ENCODE measurements at places on chromosomes 2 and 18.

GRCh38 chr2:44367591-44367990 is 5.8 kb downstream of the CAMKMT start:
- no peak for DNase-seq

DNA sequence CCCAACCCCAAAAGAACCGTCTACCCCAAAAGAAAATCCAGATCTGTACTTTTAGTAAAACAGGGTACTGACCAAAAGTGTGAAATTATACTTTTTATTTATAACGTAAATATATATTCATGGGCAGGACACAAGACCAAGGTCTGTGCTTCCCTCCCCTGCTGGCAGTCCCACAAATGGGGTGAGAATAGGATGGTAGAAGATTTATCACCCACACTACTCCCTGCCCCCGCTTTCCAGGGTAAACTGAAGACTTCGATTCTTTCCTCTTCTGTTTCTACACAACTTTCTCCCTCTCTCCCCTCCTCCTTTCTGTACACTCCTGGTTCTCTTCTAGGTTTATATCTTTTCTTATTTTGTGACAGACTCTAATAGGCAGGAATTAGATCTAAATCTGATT is 79.7 kb downstream of the MDH1 start:
- DNase-seq: no peak

DNA sequence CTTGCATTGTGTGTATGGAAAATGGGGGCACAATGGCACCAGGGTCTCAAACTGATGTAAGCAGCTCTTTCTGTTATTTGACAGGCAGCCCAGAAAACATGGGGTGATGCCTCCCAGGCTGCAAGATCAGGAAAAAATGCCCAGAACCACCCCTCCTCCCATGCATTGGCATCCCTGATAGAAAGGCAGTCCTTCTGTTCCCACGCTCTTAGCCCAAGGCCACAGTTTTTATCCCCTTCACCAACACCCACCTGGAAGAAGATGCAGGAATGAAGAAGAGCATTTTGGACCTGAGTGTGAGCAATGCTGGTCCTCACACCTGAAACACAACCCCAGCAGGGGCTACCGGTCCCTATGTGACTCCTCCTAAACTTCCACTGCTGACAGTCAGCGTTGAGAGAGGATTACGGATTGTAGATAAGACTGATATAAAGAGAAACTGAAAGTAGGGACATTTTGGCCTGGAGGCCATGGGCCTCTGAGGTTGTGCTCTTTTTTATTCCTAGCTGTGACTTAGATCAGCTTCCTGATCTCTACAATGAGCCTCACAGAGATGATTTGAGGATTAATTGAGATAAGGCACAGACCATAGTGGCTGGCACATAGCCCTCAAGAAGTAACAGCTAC is 386.0 kb upstream of the ATP5MC3 start:
- DNase-seq: peak; percentile 83

DNA sequence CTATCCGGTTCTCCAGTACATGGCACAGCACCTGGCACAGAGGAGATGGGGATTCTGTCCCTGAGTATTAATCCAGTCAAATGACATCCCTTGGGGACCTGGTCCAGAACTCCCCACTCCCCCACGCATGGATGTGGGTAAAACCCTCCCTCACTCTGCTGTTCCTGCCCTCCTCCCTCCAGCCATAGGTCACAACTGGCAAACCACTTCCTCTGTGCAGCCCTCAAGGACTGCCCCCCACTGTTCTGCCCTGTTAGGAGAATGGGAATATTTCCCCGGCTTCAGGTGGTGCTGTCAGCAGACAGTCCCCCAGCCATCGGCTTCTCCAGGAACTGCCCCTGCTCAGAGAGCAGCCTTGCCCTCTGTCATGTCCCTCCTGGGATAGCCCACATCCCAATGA is 1.5 kb upstream of the TFCP2L1 start:
- no peak for DNase-seq

DNA sequence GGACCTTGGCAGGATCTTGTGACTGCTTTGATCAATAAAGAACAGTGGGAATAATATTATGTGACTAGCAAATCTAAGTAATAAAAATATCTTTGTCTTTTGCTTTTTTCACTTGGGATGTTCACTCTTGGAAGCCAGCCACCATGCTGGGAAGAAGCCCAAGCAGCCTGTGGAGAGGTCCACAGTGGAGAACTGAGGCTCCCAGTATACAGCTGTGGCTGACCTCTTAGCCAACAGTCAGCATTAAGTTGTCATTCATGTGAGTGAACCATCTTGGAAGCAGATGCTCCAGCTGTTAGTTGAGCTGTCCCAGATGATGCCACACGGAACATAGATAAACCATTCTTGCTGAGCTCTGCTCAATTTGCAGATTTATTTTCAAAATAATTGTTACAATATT is 160.0 kb downstream of the OSR1 start:
- no peak for DNase-seq

DNA sequence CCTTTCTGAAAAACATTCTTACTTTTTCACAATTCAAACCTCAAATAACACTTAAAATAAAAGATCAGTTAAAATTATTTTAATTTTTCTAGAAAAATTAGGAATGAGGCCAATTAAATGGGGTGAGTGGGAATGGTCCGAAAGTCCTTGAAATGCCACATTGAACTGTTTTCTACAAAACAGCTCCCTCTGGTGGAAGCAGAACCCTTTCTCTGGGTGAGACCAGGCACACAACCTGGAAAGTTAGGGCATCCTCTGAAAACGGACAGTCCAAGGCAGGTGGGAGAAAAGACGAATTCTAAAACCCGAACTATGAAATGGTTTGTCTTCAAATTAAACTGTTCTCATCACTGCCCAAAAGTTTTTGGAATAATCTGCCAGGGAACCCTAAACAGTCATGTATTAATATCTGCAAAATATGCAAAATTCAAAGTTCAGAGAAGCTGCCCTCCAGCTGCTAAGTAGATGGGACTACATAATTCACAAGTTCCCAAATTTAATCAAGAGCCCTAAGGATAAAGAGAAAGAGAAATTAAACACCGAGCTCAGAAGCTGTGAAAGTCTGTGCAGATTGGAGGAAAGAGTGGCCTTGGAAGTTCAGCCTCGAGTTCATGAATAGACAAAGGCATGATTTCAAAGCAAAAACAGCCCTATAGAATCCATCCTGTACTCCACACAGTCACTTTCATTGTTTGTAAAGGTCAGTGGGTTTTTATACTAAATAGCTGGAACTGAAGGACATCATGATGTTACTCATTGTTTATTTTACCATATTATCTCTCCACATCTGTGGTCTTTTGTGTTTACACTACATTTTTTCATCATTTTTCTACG is 108.3 kb downstream of the PIEZO2 start:
- DNase-seq: peak; percentile 87

GRCh38 chr2:28011322-28011737 is 120.8 kb downstream of the BABAM2 start:
- no peak for DNase-seq

DNA sequence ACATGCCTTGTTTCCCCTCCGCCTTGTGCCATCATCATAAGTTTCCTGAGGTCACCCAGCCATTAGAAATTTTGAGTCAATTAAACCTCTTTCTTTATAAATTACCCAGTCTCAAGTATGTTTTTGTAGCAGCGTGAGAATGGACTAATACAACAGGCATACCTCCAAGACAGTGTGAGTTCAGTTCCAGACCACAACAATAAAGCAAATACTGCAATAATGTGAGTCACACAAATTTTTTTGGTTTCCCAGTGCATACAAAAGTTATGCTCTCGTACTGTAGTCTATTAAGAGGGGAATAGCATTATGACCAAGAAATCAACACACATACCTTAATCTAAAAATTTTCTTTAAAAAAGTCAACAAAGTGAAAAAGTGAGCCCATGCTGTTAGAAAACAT is 217.2 kb downstream of the NR4A2 start:
- DNase-seq: no peak

DNA sequence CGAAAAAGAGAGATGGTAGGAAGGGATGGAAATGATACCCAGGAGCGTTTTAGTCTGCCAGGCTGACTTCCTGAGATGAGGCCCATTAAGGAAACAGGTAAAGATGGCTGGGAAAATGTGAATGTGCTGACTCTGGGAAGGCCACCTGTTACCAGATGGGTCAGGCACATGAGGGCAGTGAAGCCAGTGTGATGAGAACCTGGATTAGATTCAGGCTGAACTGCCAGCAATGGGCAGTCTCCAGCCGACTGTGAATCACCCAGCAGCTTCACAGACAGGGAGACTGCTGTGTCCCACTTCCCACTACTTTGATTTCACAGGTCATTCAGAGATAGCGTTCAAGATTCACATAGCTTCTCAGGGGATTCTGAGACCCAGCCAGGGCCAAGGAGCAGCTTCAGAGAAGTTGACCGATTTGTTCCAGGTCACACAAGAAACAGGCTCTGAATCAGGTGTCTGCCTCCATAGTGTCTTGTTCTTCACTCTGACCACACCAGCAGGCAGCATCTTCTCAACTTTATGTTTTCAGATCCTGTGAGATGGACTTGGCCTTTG is 26.4 kb downstream of the CAPN13 start:
- no peak for DNase-seq

DNA sequence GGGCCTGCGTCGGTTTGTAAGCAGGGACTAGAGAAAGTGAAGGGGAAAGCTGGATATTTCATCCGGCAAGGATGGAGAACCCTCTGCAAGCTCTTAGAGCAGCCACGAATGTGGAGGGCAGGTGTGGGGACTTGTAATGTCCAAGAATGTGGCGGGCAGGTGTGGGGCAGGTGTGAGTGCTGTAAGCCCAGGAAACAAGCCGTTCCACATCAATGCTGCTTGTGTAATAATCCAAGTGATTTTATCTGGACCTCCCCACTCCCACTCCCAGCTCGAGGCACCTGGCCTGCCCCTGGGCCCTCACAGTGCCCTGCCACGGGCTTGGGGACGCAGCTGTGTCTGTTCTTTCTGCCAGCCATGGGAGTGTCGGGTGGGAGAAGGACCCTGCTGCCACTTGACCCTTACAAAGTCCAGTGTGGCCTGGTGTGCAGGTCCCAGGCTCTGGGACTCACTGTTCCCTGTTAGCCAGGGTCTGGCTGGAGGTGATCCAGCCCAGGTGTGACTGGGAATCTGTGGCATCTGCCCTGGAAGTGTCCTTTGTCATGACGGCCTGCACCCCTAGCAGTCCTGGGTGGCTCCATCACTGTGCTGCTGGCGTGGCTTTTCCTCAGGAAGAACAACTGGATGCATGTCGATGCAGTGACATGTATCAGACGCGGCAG is 42.8 kb downstream of the SOX11 start:
- DNase-seq: no peak

- no peak for DNase-seq
Observed at GRCh38 chr2:170393861-170394498, 216.0 kb downstream of the MYO3B start.

GRCh38 chr2:9781252-9781651 is 62.0 kb upstream of the TAF1B start:
- DNase-seq: no peak

DNA sequence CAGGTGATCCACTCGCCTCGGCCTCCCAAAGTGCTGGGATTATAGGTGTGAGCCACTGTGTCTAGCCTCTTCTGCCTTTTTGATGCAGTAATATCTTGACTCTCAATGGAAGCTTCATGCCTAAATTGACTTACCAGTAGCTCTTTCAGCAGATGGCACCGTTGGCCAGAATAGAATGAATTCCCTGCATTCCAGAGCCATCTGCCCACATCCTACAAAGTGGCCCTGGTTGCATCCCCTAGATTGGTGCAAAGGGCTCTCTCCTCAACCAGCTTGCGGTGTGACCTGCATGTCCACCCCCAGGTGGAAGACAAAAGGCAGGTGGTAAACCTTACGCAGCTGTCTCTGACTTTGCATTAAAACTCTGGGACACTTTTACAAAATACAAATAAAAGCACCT is 4.4 kb upstream of the PARD6G start:
- no peak for DNase-seq

GRCh38 chr2:9256570-9257043 is 50.0 kb downstream of the ASAP2 start:
- no peak for DNase-seq

DNA sequence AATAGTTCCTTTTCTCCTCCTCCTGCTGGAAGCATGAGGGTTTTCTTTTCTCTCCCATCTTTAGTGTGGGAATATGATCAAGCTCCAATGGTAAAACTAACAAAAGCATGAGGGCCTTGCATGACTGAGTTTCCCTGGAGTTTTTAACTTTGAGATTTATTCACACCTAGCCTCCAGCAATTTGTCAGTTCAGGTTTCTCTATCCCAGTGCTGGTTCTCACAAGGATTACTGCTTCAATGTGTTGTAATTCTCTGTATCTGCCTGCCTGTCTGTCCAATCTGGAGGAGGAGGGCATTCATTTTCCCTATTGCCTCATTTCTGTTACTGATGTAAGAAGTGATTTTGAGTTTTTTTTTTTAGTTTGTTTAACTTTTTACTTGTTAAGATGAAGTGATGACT is 57.6 kb upstream of the RPRM start:
- DNase-seq: no peak

GRCh38 chr18:54151376-54151775 is 73.1 kb downstream of the MBD2 start:
- DNase-seq: no peak
